B cell (primary cell): ENCODE measurements at places on chromosomes 12 and 14.

- peak; percentile 39 for DNase-seq
These were observed 1.4 kb downstream of the THTPA start for GRCh38 chr14:23557521-23557920.

DNA sequence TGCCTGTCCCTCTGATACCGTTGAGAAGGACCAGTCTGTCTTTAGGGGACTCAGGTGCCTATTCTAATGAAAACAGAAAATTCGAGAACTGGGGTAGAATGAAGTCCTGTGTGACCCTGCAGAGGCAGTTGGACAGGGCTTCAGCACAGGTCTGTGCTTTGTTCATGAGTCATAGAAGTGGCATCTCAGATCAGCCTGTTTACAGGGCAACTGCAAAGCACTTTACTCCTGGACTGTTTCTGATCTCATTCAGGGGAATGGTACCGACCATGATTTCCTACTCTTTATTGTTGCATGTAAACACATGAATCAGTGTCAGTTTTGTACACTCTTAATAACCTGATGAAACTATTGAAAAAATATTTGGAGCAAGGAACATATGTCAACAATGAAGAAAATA lies 1517.0 kb downstream of the AACS start:
- no peak for DNase-seq

DNA sequence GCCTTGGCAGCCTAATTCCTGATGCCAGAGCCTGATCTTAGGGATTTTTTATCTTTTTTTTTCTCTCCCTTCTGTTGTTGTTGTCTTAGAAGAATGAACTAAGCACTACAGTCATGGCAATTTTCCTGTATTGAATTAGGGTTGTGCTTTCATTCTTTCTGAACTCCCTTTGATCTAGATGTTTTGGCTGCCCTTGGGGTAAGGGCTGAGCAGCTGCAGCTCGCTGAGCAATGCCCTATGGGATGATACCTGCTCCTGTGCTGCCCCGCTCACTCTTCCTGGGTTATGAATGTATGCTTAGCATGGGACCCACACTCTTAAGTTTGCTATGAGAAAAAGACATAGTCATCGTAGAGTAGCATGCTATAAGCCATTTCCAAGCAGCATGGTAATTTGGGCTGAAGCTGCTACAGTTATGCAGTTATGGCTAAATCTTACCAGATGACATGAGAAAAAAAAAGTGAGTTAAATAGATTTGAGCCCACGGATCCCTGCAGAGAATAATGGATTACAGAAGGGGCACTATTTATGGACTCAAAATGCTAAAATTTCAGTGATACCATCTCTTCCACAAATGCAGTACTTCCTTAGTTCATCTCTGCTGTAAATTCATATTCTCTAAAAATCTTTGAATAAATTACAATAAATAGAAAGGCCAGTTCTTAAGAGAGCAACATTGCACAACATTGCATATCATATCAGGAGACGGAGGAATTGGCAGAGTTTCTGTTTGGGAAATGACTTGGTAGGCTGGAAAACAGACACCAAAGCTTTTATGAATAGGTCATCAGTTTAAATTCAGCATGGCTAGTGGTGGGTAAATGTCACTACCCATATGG lies 79.2 kb upstream of the PTHLH start:
- no peak for DNase-seq

- peak; percentile 33 for DNase-seq
These were observed 47.7 kb downstream of the ELK3 start for GRCh38 chr12:96241846-96242256.

- DNase-seq, result no peak
These were observed 428.3 kb downstream of the TMTC2 start for GRCh38 chr12:83114966-83115365.

- DNase-seq, result no peak
These were observed 24.5 kb upstream of the HIGD1C start for GRCh38 chr12:50927766-50928224.

DNA sequence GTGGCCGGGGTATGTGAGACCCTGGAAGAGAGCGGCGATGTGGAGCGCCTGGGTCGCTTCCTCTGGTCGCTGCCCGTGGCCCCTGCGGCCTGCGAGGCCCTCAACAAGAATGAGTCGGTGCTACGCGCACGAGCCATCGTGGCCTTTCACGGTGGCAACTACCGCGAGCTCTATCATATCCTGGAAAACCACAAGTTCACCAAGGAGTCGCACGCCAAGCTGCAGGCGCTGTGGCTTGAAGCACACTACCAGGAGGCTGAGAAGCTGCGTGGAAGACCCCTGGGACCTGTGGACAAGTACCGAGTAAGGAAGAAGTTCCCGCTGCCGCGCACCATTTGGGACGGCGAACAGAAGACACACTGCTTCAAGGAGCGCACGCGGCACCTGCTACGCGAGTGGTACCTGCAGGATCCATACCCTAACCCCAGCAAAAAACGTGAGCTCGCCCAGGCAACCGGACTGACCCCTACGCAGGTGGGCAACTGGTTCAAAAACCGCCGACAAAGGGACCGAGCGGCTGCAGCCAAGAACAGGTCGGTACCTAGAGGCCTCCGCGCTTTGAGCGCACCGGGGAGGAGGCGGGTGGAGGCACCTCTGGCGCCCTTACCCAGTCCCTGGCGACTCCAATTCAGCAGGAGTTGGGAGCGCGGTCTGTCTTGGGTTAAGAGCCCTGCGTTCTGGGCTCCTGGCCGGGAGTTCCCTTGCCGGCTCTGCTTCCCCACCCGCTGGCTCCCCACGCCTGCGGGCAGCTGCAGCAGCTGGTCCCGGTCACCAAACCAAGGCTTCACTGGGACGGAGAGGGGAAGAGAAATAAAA lies 700 bp downstream of the SIX6 start:
- peak; percentile 36 for DNase-seq

DNA sequence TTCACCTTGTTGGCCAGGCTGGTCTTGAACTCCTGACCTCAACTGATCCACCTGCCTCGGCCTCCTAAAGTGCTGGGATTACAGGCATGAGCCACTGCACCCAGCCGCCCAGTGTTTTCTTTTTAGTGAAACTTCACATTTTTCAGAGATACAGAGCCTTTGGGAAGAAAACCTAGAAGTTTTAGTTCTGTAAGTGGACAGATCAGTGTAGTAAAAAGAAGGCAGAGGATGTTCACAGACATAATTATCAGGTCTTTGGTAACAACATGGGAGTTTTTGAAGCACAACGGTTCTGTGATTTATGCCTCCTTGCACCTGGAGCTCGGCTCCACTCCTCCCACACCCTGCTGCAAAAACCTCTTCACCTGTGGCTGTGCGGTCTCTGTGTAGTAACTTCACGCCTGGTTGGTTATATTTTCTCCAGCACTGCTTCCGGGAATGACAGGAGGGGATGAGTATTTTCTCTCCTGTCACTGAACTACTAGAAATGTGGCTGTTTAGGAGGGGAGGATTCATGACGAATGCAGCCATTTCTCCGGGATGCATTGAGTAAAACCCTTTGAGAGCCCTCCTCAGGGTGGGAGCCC lies 67.0 kb downstream of the ARF6 start:
- DNase-seq, result peak; percentile 77

DNA sequence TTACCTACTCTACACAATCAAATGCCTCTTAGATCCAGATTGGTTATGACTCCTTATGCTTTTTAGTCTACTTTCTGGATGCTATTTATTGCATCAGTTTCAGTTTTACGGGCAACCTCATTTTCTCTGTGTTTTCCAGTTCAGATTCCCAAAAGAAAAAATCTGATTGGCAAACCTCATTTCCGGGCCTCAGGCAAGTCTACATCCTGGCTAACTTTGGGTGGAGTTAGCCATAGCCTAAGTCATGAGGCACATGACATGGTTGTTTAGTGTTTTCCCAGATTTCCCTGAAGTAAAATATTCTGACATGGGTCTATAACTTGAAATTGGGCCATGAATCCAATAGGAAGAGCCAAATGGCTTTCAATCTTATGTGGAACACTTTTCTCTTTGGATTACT lies 339.7 kb downstream of the NUAK1 start:
- no peak for DNase-seq

DNA sequence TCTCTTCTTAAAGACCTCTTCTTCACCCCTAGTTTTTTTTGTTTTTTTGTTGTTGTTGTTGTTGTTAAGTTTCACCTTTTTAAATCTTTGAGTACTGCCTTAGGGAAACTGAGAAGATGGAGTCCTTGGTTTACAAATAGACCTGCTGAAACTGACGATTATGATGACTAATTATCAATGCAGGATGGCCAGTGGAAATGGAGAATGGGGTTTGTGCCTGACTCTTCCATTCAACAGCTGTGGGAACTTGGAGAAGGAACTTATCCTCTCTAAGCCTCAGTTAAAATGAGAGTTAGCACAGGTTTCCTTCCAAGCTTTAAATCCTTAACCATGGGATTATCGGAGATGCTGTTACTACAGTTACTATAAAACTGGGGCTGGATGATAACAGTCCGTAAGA lies 66.7 kb upstream of the PNMA1 start:
- no peak for DNase-seq

DNA sequence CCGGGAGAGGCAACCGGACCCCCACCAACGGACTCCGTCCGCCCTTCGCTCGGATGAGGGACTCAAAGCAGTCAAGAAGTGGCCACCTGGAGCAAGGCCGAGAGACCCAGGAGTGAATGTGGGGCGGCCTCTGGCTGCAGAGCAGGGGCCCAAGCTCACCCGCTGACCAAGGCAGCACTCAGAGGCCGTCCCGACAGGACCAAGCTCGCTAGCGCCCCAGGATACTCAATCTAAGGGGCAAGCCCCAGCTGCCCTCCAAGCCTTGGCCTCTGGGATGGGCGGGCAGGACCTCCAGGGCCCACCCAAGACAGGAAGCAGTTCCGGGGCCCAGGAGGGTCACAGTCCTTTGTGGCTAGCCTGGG lies 936 bp downstream of the AKT1 start:
- DNase-seq, result peak; percentile 35

- no peak for DNase-seq
These were observed 7.6 kb upstream of the SLC38A2 start for GRCh38 chr12:46380022-46380796.

DNA sequence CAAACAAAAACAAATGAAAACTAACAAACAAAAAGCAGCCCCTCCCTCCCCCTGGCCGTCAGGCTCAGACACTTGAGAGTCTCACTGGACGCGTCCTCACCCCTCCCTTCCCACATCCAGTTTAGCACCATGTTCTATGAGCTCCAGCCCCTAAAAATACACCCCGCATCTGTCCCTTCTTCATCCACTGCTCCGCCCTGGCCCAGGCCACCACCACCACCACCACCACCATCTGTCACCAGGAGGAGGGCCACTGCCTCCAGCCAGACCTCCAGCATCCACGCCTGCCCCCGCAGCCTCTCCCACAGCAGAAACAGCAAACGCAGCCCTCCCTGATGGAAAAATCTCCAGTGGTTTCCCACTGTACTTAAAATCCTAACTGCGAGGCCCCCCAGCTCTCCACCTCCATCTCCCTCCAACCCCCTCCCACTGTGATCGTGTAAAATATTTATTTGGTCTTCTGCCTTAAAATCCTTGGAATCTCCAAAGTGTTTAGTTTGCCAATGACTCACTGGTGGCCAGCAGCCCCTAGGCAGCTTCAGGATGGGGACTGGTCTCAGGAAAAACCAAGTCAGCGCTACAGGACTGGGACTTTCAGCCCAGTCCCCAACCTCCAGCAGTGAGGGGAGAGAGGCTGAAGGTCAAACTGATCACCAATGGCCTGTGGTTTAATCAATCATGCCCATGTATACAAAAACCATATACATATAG lies 95.1 kb downstream of the SCARB1 start:
- no peak for DNase-seq

DNA sequence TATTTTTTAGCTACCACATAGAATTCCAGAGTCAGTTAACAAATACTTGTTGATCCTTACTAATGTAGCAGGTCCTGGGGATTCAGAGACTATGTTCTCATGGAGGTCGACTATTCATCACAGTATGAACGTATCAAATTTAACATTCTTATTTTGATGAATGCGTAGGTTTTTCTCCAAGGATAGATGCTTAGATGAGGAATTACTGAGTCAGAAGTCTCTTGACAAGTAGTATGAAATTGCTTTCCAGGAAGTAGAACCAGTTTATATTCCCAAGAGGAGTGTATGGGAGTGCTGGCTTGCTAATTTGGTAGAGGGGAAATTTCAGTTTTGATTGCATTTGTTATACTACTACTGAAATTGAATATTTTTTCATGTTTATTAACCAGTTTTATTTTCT lies 42.8 kb upstream of the CRADD start:
- no peak for DNase-seq

DNA sequence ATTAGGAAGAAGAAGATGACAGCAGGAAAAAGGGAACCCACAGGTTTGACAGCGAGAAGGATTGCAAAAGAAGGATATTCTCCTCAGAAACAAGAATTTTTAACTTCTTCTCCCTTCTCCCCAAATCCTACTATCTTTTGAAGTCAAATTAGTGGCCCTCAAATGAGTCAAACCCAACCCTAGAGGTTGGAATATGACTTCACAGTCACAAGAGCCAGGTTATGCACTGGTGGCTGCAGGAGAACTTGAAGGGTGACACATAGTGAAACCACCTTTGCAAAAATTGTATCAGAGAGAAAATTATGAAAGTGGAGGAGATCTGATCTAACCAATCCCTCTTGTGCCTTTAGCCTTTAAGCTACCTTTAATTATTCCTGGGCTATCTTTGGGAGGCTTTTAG lies 386.2 kb upstream of the CCDC196 start:
- no peak for DNase-seq

DNA sequence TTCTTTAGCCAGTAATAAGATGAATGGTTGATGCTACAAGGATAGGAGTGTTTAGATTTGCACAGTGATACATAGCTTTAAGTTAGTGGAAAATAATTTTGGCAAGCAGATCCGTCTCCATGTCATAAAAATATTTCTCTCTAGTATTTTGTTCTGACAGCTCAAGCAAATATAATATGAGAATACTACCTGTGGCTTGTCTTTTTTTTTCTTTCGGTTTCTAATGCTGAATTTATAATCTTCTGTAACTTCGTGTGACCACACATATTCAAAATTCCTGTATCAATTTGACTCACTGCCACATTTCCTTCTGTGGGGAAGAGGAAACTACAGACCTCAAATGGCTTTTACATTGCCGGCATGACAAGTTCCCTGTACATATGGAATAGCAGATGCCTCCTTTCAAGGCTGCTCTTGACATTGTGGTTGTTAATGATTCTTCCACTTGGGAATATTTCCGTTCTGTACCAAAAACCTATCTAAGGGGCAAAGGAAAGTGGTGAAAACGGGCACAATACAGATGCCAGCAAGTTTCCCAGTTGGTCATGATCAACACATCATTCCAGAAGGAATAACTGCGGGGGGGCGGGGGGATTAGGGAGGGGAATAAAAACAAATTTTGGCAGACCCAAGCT lies 103.6 kb upstream of the CCDC91 start:
- DNase-seq, result no peak
